ENCODE measurements at places on chromosomes 4 and X.

GRCh38 chr4:15740764-15741404, 37.2 kb upstream of the CD38 start:
- no peak for DNase-seq

GRCh38 chrX:20451929-20452328, 185.2 kb upstream of the RPS6KA3 start:
- no peak for DNase-seq

DNA sequence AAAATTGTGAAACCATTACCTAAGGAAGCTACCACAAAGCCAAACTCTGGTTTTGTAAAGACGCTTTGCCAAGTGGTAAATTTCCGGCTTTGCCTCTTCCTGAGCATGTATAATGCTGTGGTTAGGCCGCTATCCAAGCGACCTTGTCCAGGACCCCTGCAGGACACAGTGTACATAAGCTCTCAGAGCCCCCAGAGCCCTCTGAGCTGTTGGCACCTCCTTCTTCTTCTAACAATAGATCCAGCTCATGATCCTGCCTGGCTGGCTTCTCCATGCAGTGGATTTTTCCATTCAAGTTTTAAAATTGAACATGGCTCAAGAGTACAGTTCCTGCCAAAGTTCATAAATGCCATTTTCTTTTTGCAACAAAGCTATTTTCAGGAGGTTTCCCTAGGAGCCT, 326.7 kb downstream of the MAPK10 start:
- peak; percentile 85 for DNase-seq

- no peak for DNase-seq
These were observed 202.1 kb downstream of the GPC3 start for GRCh38 chrX:133783274-133783673.

- no peak for DNase-seq
These were observed 82.4 kb upstream of the KLF3 start for GRCh38 chr4:38581426-38582106.

GRCh38 chr4:19650903-19651864, 600.5 kb upstream of the SLIT2 start:
- no peak for DNase-seq

DNA sequence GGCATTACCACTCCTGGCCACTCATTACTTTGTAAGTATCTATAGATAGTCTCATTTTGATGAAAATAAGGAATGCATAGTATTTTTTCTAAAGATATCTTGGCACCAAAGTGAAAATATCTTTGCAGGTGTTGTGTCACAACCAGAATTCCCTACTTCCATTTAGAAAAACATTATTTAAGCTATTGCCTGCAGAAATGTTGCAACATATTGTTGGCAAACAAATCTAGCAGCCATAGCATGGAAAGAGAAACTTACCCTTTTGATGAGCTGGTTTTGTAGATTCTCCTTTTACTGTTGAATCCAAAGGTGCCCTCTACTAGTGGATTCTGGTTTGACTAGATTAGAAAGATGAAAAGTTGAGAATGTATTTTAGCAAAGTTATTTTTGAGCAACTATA, 138.8 kb downstream of the AREG start:
- no peak for DNase-seq

GRCh38 chrX:132023896-132024386, 839 bp downstream of the STK26 start:
- no peak for DNase-seq

DNA sequence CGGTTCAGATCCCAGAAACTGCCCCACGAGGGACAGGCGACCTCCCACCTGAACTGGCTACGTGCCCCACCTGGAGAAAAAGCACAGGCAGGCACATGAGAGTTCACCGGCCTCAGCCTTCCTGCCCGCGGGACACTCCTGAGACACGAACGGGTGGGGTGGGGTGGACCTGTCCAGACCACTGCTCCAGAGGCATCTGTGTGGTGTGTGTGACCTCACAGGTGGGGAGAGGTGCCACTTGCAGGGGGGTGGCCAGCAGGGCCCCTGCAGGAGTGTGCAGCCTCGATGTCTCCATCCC, 18.5 kb downstream of the NELFA start:
- DNase-seq, result no peak

- DNase-seq, result no peak
These were observed 37.0 kb downstream of the SEPSECS start for GRCh38 chr4:25123236-25123635.

DNA sequence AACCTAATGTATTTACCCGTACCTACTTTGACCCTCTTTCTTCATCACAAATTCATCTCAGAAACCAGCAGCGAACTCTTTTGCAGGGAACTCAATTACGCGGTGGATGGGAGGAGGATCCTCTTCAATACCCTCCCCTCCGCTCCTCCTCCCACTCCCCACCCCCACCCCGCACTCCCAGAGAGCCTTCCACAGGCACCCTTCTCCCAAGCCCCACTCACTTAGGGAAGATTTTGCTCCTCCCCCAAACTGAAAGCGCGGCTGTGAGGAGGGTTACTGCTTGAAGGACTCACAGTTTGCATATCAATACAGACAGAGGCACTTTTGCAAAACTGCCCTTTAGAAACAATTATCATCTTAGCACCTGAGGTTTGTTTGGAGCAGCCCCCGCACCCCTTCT, 960 bp upstream of the IL1RAPL1 start:
- no peak for DNase-seq

DNA sequence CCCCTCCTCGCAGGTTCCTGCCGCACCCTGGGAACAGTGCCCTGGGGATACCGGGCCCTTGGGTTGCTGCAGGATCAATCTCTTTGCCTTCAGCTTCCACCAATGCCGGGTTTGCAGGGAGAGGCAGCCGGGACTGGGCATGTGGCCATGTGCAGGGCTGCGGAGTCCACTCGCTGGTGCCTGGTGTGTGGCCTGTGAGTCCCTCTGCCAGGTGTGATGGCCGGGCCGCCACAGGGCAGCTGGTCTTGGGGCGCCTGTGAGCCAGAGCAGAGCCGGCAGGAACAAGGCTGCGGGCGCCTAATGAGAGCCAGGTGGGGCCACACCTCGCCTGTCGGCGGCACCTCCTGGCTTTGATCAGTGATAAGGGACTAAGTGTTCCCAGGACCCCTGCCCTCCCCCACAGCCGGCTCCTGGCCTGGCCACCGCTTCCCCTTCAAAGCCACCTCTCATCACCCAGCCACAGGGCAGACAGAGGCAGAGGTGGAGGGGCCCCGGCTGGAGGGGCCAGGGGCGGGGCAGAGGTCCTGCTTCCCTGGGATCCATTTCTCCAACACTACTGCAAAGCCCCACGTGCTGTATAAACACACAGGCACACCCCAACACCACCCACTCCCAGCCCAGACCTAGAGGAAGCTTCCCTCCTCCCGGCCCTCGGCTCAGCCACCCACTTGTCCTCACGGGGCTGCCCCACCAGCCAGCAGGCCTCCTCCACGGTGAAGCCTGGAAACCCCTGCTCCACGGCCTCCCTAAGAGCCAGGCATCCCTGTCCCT, 132.7 kb downstream of the CPZ start:
- DNase-seq, result no peak

GRCh38 chr4:83552924-83553323, 17.0 kb downstream of the GPAT3 start:
- DNase-seq, result peak; percentile 73

DNA sequence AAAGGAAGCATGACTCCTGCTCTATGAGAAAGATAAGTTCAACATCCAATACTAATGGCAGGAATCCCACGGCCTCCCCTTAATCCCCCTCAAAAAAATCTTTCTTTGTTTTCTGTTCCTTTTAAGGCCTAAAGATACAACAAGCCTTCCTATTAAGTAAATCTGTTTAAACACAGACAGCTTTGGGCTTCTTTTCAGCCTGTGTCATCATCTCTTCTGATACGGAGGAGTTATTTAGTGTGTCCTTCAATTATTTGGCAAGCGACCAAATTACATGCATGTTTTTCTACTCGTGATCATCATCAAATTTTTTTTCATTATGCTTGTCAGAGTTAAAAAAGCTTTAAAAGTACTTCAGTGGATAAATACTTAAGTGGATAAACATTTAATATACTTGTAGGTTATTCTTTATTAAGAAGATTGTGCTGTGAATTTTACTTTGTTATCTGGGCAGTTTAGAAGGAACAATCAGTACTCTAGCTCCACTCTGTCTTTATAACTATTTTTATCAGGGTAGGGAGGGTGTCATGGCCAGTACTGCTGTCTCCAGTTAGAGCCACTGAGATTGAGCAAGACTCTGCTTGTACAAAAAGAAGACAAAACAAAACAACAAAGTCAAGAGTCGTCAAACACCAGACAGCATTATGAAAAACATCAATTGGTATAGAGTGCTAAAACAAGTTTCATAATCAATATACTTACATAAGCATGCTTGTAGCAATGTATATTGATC, 210.7 kb downstream of the PRR32 start:
- no peak for DNase-seq

- no peak for DNase-seq
These were observed 127.3 kb downstream of the PRSS12 start for GRCh38 chr4:118225511-118225910.

DNA sequence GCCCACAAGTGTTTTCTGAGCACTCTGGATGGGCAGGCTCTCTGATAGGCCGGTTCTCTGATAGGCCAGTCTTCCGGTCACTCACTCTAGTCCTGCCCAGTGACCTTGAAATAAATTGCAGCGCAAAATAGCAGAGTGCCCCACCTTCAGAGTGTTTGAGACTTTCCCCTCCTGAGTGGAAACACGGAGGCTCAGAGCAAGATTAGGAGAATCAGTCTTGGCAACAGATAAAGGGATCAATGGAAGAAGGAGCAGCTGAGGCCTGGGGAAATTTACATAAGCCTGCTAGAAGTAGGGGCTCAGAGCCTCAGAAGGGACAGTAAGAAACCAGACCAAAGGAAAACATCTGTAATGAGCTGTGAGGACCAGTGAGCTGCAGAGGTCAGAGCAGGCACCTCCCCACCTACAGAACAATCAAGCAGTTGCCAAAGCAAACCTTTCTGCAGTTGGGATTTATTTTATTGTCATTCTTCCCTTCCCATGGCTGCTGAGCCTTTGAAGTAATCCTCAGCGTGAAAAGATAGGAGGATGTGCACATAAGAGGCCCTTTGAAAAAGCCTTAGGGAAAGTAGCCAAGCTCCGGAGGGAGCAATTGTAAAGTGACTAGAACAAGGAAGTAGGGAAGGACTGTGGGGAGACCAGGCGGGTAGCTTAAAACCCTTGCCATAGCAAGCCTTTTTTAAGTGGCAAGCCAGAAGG, 89.1 kb upstream of the TSPAN5 start:
- peak; percentile 29 for DNase-seq

DNA sequence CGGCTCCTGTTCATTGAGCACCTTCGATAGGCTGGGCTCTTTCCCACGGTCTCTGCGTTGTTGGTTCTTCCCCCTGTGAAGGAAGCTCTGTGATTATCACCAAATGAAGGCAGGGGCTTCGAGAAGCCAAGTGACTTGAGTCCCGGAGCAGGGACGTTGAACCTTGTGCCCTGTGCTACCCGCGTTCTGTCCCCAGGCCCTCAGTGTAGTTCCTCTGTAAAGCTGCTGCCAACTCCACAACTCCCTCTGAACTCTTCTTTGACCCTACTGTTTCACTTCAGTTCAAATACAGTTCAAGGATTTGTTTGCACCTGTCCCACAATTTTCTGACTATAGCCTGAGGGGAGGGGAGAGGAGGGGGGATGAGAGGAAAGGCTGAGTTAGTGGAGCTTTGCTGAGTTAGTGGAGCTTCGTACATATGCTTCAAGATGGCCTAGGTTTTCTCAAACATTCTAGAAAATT, 635 bp upstream of the PHF8 start:
- DNase-seq, result peak; percentile 35

DNA sequence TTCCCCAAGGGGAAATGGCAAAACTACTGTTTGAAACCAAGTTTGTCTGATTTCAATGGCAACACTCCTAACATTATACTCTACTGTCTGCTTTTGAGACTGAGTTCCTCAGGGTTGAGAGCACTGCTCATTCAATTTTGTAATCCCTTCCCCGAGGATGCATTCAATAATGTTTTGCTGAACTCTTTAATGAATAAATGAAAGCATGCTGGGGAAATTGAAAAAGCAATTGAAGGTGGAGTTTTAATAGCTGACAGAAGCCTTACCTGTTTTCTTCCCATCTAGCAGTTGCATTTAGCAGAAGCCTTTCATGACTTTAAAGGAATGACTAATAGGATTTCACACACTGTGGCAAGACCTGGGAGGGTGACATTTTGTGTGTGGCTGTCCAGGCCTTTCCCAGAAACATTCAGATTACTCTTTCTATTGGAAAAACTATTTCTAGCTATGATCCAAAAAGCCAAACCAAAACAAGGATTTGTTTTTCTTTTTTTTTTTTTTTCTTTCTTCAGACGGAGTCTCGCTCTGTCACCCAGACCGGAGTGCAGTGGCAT, 45.1 kb downstream of the DTHD1 start:
- no peak for DNase-seq

DNA sequence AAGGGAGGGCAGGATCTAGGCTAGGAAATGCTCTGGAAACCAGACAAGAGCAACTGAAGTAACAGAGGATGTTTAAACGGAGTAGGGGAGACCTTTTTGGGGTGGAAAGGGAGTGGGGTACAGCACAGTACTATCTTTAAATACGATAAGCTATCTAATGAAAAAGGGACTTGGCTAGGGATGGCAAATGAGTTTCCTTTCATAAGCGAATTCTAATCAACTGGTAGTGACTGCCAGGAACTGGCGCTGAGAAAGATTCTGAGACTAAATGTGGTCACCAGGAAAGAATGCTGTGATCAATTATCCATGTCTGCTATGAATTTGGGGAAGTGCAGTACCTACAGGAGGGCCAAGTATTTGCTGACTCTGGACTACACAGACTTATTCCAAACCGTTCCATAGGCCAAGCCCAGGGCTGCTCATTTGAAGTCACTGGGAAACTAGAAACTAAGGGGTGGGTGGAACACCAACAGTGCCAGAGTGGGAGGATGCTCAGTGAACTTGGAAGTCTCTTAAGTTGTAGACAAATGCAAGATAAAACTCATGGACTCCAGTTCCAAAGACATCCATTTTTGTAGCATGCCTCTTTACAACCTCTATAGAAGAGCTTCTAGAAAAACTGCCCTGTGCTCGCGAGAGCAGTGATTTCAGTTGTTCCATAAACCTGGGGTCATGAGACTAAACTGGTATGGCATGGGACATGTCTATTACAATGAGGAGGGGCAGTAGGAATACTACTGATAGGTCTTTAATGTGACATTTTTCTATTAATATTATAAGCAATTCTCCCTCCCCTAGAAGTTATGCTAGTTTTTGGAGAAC, 2.0 kb downstream of the TRAPPC2 start:
- DNase-seq, result no peak

GRCh38 chrX:132409780-132410556, 78.9 kb downstream of the MBNL3 start:
- DNase-seq, result no peak

DNA sequence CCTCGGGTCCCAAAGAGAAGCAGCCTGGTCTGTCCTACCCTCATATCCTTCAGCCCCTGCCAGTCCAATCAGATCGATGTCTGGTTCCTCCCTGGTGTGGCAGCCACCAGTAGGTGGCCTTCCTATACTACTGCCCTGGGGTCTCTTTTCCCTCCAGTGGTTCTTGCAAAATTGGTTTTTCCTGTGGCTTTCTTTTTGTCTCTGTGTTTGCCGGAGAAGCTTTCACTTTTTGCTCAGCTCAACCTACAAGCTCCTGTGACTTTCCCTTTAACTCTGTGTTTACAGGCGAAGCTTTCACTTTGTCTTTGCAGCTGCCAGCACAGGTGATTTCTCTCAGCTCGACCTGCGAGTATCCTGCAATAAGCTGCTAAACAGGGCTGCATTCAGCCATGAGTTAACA, 46.8 kb downstream of the UGT2A3 start:
- DNase-seq, result no peak

GRCh38 chrX:108257556-108257955, 166.0 kb downstream of the ATG4A start:
- DNase-seq, result no peak

Data from LHCN-M2 (cell line).